ENCODE measurements at places on chromosomes 1 and 21.

DNA sequence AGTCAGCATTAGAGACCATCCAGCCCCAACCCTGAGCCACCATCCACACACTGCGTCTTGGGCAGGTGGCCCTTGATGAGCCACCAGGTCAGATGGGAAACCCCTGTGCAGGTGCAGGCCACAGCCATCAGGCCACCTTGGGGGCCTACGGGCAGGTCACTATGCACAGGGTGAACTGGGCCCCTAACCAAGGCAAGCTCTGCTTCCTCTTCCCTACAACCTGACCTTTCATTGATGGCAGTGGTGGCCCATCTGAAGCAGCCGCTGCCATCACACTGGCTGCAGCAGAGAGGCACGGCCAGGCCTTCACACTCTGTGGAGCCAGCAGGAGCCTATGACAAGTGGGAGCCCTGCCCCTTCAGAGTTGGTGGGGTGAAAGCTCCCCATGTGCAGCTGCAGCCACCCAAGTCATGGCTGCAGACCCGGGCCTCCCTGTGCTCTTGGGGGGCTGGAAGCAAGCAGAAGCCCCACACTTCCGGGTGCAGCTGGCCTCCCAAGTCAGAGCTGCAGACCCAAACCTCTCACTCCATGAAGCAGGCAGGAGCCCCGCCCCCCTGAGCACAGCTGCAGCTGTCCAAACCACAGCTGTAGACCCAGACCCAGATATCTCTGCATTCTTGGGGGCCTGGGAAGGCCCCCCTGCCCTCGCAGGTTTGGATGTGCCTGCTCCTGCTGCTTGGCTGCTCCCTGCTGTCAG, 681.5 kb downstream of the MATN1 start:
- DNase-seq = no peak

- DNase-seq = no peak
Measured at GRCh38 chr1:167871331-167871730, 42.6 kb downstream of the ADCY10 start.

- no peak for DNase-seq
Measured at GRCh38 chr1:231386466-231386865, 35.6 kb downstream of the EGLN1 start.

- DNase-seq = no peak
Measured at GRCh38 chr1:200180821-200181220, 153.3 kb downstream of the NR5A2 start.

- DNase-seq = no peak
Measured at GRCh38 chr1:188402986-188403385, 1574.2 kb downstream of the PLA2G4A start.

GRCh38 chr1:32142446-32143301, 34.8 kb downstream of the KPNA6 start:
- DNase-seq = no peak

- DNase-seq = no peak
Measured at GRCh38 chr1:171426645-171427044, 58.7 kb upstream of the PRRC2C start.

- no peak for DNase-seq
Measured at GRCh38 chr1:65253800-65254319, 55.5 kb upstream of the DNAJC6 start.

DNA sequence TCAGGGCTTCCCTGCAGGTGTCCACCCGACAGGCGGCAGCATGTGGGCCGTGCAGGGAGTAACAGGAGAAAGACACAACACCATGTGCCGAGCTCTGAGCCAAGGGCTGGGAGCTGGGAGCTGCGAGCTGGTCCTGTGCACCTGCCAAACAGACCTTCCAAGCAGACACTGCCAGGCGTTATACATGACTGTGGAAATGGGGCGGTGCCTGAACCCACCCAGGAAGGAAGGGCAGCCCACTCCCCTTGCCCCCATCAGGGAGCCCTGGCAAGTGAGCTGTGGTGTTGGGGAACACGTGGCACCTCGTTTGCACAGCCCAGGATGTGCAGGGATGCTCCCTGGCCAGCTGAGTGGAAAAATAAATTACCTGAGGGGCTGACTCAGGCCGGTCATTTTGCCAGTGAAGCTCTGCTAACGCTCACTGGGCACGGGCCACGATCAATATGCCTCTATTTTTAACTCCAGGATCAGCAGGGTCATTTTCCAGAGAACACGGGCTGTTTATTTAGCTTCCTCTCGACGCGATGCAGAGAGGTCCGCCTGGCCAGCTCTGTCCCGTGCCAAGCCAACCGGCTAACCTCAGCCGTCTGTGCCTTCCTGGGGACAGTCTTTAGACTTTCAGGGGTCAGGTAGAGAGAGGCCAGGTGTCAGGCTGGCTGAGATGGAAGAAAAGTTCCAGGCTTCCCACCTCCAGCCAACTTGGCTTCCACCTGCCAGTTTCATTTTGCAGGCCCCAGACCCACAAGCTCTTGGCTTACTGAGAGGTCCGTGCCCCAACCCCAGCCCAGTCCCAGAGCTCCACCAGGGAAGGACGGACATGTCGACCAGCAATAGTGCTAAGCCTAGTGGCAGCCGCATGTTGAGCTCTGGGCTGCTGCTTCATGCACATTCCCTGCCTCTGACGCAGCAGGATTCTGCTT, 196.7 kb upstream of the VAMP3 start:
- DNase-seq = no peak

GRCh38 chr1:50368179-50369007, 54.9 kb downstream of the DMRTA2 start:
- peak; percentile 6 for DNase-seq

GRCh38 chr1:170445096-170445495, 86.9 kb upstream of the GORAB start:
- DNase-seq = no peak

GRCh38 chr1:1678581-1679380, 13.8 kb downstream of the SLC35E2B start:
- DNase-seq = peak; percentile 45

DNA sequence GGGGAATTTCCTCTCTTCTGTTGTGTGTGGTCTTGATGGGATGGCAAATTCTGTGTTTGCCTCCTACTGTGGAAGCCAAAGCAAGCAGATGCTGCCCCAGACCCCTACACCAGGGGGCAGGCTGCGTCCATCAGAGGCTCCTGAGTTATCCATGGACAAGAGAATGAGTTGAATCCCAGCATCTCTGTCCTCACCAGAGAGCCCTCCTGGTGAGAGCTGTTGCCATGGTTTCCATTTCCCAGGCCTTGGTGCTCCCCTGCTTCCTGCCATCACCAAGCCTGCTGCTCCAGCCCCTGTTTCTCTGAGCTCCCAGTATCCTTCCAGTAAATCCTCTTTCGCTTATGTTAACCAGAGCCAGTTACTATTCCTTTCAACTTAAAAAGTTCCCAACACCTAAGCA, 20.4 kb upstream of the GNG12 start:
- no peak for DNase-seq

- DNase-seq = no peak
Measured at GRCh38 chr1:4937876-4938534, 283.6 kb downstream of the AJAP1 start.

DNA sequence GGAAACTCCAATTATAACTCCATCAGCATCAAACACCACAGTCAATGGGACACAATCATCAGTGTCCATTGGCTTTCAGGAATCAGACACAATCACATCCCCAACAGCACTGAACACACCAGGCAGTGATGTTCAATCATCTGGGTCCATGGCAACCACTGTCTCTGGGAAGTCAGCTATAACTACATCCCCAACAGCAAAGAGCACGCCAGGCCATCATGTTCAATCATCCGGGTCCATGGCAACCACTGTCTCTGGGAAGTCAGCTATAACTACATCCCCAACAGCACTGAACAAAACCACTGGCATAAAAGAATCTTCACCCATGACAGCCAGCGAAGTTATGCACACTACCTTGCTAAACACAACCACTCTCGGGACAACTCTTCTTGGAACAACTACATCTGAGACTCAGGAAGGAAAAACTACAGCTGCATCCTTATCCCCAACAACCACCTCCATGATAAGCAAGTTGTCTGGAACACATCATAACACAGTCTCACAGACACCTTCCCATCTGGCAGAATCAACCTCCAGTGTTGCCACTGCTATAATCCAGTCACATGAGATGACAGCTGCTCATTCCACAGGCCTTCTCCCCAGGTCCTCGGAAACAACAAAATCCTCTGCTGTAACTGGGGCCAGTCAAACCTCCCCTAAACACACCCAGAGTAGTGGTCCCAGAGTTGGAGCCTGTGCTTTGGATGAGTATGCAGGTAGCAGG, 19.9 kb downstream of the CATSPER4 start:
- DNase-seq = no peak

DNA sequence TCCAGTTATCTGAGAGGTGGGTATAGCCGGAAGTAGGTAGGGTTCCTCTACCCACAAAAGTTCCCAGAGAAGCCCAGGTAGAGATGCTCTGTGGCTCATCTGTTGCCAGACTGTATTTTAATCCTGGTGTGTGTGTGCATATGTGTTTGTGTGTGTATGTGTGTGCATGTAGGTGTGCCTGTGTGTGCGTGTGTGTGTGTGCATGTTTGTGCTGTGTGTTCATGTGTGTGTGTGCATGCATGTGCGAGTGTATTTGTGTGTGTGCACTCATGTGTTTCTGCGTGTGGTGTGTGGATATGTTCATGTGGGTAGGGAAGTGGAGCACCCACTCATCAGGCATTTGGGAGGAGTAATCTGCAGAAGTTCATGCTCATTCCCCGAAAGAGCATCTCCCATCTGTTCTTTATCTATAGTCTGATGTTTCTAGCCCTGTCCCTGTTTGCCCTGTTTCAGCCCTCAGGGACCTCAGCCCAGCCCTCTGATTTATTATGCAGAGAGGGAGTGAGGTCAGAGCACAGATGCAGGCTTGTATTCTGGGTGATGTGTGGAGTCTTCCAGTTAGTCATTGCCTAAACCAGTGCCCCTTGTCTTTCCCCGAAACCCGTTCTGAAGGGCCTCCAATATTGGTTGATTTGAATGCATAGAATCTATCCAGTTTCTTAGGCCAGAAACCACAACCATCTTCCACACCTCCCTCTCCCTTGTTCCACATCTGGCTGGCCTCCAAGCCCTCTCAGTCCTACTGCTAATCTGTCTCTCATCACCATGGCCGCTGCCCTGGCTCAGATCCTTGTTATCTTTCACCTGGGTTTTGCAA, 69.1 kb downstream of the DISC1 start:
- no peak for DNase-seq

DNA sequence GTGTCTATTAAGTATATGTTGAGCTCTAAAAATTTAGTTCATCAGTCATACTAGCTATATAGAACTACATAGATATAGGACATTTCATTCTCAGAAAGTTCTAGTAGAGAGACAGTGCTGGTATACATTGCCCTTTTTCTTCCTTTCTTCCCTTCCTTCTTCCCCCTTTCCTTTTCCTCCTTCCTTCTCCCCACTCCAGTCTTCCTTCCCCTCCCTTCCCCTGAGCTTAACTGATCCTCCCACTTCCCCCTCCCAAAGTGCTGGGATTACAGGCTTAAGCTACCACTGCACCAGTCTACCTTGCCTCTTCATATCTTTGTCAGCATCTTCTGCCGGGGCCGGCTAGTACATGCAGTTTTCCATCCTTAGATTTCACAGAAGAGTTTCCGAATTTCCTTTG, 12.1 kb downstream of the THRAP3 start:
- DNase-seq = no peak

DNA sequence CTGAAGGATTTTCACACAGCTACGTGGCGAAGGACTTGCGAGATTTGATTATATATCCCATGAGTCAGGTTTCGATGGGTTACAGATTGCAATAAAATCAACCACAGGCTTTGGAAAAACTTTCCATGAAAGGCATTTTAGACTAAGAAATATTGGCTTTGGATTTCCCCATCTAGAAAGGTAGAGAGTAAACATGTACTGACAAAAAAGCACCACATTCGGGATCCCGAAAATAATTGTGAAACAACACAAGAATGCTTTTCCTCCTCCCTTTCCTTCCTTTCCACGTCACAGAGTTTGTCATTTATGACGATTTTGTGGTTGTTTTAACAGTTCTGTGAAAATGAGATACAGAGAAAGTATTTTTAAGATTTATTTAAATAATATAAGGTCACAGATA, 38.5 kb downstream of the TGFB2 start:
- DNase-seq = no peak

- no peak for DNase-seq
Measured at GRCh38 chr1:216310776-216311175, 112.5 kb downstream of the USH2A start.

GRCh38 chr1:177229781-177230180, 59.0 kb downstream of the BRINP2 start:
- no peak for DNase-seq

GRCh38 chr1:200163911-200164310, 136.4 kb downstream of the NR5A2 start:
- DNase-seq = no peak

- DNase-seq = no peak
Measured at GRCh38 chr1:239792157-239792556, 299.5 kb upstream of the FMN2 start.

DNA sequence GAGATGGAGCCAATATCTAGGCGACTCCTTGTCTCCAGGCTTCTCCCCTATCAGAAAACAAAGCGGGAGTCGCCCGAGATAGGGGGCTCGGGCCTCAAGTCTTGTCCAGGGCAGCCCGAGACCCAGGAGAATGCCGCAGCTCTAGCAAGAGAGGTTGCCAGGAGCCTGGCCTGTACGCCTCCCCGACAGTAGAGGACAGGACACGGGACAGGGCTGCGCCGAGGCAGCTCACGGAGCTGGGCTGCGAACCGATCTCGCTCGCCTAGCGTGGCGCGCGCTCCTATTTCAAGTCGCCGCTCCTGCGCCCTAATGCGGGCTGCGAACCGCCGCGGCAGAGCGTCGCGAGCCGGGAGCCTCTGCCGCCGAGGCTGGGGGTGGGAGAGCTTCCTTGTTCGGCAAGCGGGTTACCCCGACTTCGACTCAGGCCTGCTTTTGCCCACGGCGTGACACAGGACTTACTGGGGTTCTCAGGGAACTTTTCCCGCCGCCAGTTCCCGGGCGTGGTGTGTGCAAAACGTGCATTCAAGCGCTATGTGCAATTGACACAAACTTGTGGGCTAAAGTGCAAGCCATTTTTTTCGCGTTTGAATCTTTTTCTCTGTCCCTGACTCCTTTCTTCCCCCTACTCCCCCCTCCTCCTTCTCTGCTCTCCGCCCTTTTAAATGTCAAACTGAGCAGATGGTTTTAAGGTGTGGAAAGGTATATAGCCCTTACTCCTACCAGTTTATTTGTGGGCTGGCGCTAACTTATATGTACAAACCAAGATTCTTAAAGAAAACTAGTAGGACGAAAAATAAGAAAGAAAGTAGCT, 2.4 kb upstream of the PROX1 start:
- no peak for DNase-seq

DNA sequence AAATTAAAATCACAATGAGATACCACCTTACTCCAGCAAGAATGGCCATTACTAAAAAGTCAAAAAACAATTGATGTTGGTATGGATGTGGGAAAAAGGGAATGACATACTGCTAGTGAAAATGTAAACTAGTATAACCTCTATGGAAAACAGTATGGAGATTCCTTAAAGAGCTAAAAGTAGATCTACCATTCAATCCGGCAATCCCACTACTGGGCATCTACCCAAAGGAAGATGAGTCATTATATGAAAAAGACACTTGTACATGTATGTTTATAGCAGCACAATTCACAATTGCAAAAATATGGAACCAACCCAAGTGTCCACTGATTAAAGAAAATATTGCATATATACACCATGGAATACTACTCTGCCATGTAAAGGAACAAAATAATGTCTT, 37.2 kb downstream of the SUSD4 start:
- no peak for DNase-seq

GRCh38 chr1:33341190-33341589, 20.3 kb upstream of the A3GALT2 start:
- DNase-seq = no peak

GRCh38 chr21:27269644-27270043, 302.8 kb upstream of the ADAMTS5 start:
- DNase-seq = no peak
